ENCODE measurements at places on chromosomes 16 and 17.

GRCh38 chr17:45782889-45783592, 1.1 kb upstream of the CRHR1 start:
- H3K4me3 ChIP-seq, result peak overlapping the region; percentile 59
- DNase-seq, result no peak
- no peaks in the 10 kb centered on the region for H3K36me3 ChIP-seq
- H3K27ac ChIP-seq, result no peak overlapping the region

- no peak overlapping the region for H3K4me3 ChIP-seq
- H3K27ac ChIP-seq, result no peak overlapping the region
- H3K27me3 ChIP-seq, result peaks cover 7% of the 10 kb centered on the region
- peaks cover 4% of the 10 kb centered on the region for H3K4me1 ChIP-seq
These were observed 6.7 kb downstream of the ITGA3 start for GRCh38 chr17:50062293-50063243.

DNA sequence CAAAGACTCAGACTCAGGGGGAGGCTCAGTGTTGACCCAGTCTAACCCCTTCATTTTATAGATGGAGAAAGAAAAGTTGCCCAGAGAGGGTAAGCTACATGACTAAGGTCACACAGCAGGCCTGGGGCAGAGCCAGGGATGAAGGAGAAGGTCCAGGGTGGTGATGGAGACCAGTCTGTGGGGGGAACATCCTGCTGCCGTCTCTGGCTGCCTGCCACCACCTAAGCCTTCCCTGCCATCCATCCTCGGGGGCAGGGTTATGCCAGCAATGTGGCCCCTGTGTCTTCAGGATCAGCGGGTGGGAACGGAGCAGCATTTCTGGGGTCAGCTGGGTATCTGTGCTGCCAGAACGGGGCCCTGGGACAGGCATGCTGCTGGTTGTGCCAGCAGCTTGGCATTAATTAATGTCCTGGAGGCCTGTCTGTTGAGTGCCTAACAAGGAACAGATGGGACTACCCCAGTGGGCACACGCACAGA, 5.5 kb downstream of the DOK4 start:
- H3K27me3 ChIP-seq, result no peaks in the 10 kb centered on the region
- H3K4me3 ChIP-seq, result no peak overlapping the region
- no peaks in the 10 kb centered on the region for H3K36me3 ChIP-seq
- DNase-seq, result no peak
- peaks cover 17% of the 10 kb centered on the region for H3K4me1 ChIP-seq

DNA sequence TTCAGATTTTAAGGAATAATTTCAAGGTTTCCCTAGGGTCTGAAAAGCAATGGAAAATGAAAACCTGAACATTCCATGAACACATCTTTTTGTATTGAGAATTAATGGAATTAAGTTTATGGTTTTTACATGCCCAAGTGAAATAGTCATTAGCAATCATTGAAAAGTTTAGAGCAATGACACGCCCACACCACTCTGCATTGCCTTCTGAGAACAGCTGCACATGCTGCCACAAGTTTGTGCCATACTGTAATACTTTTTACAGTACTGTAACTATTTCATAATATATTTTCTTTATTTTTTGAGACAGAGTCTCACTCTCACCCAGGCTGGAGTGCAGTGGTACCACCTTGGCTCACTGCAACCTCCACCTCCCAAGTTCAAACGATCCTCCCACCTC, 345.2 kb upstream of the PMFBP1 start:
- no peak overlapping the region for H3K4me3 ChIP-seq
- no peak for DNase-seq
- no peaks in the 10 kb centered on the region for H3K4me1 ChIP-seq
- no peak overlapping the region for H3K27ac ChIP-seq
- H3K36me3 ChIP-seq, result peaks cover 4% of the 10 kb centered on the region
- no peaks in the 10 kb centered on the region for H3K27me3 ChIP-seq

DNA sequence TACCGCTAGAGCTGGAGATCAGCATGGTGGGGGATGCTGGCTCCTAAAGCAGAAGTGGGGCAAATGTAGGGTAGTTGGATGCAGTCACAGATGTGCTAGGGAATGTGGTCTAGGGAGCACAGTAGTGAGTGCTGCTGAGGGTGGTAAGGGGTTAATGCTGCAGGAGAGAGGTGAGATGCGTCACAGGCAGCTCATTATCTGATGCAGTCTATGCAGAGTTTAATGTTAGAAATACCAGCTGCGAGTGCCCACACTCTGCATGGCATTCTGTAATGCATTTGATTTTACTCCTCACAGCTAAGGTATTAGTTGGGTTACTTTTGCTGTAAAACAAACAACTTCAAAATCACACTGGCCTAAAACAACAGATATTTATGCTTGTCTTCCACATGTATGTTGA, 491.3 kb upstream of the HSBP1 start:
- H3K36me3 ChIP-seq, result no peaks in the 10 kb centered on the region
- no peak overlapping the region for H3K27ac ChIP-seq
- no peak overlapping the region for H3K4me3 ChIP-seq

DNA sequence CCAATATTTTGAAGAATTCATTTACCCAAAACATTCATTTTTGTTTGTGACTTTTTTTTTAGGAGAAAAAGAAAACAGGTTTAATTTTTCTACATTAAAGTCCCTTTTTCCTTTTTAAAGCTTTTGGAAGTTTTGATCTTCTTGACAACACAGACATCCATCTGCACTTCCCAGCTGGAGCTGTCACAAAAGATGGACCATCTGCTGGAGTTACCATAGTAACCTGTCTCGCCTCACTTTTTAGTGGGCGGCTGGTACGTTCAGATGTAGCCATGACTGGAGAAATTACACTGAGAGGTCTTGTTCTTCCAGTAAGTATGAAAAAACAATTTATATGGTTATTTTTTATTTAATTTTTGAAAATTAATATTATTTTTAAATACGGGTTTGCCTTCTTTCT, 37.2 kb downstream of the SIAH1 start:
- H3K4me1 ChIP-seq, result peaks cover 1% of the 10 kb centered on the region
- H3K27ac ChIP-seq, result no peak overlapping the region
- no peaks in the 10 kb centered on the region for H3K27me3 ChIP-seq
- H3K36me3 ChIP-seq, result peaks cover 56% of the 10 kb centered on the region
- no peak overlapping the region for H3K4me3 ChIP-seq

- H3K36me3 ChIP-seq, result no peaks in the 10 kb centered on the region
- DNase-seq, result no peak
- no peak overlapping the region for H3K4me3 ChIP-seq
- H3K27me3 ChIP-seq, result peaks cover 1% of the 10 kb centered on the region
- no peaks in the 10 kb centered on the region for H3K4me1 ChIP-seq
These were observed 200.8 kb upstream of the KCNJ16 start for GRCh38 chr17:69874175-69874670.

DNA sequence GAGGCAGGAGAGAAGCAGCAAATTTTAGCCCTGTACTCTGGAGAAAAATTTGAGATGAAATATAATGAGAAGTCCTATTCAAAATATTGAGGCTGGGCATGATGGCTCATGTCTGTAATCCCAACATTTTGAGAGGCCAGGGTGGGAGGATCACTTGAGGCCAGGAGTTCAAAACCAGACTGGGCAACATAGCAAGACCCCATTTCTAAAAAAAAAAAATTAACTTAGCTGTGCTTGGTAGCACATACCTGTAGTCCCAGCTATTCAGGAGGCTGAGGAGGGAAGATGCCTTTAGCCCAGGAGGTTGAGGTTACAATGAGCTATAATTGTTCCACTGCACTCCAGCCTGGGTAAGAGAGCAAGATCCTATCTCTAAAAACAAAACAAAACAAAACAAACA, 103.4 kb downstream of the CACNG3 start:
- no peak overlapping the region for H3K27ac ChIP-seq
- no peaks in the 10 kb centered on the region for H3K36me3 ChIP-seq
- no peaks in the 10 kb centered on the region for H3K4me1 ChIP-seq
- no peak overlapping the region for H3K4me3 ChIP-seq

DNA sequence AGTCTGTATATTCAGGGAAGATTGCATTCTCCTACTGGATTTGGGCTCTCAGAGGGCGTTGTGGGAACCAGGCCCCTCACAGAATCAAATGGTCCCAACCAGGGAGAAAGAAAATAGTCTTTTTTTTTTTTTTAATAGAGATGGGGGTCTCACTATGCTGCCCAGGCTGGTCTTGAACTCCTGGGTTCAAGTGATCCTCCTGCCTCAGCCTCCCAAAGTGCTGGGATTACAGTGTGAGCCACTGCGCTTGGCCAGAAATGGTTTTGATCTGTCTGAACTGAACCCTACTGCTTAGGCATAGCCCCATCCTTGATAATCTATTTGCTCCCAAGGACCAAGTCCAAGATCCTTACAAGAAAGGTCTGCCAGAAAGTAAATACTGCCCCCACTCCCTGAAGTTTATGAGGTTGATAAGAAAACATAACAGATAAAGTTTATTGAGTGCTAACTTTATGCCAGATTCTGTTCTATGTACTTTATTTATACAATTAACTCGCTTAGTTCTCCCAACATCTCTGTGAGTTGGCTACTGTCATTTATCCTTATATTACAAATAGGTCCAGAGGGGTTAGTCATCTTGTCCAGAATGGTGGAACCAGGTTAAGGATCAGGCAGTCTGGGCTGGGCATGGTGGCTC, 13.5 kb downstream of the G6PC1 start:
- H3K4me3 ChIP-seq, result no peak overlapping the region
- no peak for DNase-seq
- no peaks in the 10 kb centered on the region for H3K36me3 ChIP-seq
- H3K4me1 ChIP-seq, result no peaks in the 10 kb centered on the region

GRCh38 chr17:79913896-79914812, 74.9 kb upstream of the CBX4 start:
- H3K4me1 ChIP-seq, result no peaks in the 10 kb centered on the region
- H3K4me3 ChIP-seq, result no peak overlapping the region
- H3K27me3 ChIP-seq, result peaks cover 3% of the 10 kb centered on the region
- no peak overlapping the region for H3K27ac ChIP-seq

DNA sequence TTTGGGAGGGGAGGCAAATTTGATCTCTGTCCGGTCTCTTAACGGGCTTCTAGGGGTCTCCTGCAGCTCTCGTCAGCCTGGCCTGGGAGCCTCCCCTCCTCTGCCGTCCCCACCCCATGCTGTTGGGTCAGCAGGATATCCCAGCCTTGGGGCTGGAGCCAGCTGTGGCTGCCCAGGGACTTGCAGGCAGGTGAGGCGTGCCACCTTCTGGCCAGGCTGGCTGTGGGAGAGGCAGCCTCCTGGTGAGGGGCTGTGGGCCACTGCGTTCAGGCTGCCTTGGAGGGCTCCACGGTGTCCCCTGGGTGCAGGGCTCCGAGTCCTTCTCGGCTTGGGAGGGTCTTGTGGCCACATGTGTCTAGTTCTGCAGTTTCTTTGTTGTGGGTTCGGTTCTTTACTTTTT, 34.6 kb downstream of the TBCD start:
- H3K27ac ChIP-seq, result no peak overlapping the region
- DNase-seq, result no peak
- no peak overlapping the region for H3K4me3 ChIP-seq
- peaks cover 16% of the 10 kb centered on the region for H3K4me1 ChIP-seq

- H3K4me1 ChIP-seq, result no peaks in the 10 kb centered on the region
- no peak overlapping the region for H3K27ac ChIP-seq
- no peak overlapping the region for H3K4me3 ChIP-seq
- no peaks in the 10 kb centered on the region for H3K36me3 ChIP-seq
- peaks cover 3% of the 10 kb centered on the region for H3K27me3 ChIP-seq
These were observed 24.4 kb upstream of the WSCD1 start for GRCh38 chr17:6045621-6046357.

GRCh38 chr17:41061964-41062363, 2.0 kb upstream of the KRTAP2-3 start:
- no peak overlapping the region for H3K4me3 ChIP-seq
- H3K27ac ChIP-seq, result no peak overlapping the region
- H3K27me3 ChIP-seq, result peaks cover 29% of the 10 kb centered on the region
- DNase-seq, result no peak

DNA sequence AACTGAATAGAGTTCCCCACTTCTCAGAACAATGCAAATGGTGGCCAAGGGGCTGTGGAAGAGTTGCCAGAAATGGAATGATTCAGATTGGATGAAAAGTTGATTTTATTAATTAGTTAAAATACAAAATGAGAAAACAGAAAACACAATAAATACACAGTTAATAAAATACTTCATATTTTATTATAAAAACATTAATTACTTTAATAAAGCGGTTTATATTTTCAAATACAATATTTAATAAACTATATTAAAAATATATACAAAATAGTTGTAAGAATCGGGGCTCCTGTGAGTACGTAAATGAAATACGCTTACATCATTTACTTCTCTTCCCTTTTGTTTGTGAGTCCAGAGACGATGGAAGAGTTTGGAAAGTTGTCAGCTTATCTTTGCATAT, 507.6 kb downstream of the WWOX start:
- H3K4me3 ChIP-seq, result no peak overlapping the region
- H3K36me3 ChIP-seq, result no peaks in the 10 kb centered on the region
- no peaks in the 10 kb centered on the region for H3K27me3 ChIP-seq
- no peak overlapping the region for H3K27ac ChIP-seq
- no peak for DNase-seq
- H3K4me1 ChIP-seq, result peaks cover 6% of the 10 kb centered on the region

DNA sequence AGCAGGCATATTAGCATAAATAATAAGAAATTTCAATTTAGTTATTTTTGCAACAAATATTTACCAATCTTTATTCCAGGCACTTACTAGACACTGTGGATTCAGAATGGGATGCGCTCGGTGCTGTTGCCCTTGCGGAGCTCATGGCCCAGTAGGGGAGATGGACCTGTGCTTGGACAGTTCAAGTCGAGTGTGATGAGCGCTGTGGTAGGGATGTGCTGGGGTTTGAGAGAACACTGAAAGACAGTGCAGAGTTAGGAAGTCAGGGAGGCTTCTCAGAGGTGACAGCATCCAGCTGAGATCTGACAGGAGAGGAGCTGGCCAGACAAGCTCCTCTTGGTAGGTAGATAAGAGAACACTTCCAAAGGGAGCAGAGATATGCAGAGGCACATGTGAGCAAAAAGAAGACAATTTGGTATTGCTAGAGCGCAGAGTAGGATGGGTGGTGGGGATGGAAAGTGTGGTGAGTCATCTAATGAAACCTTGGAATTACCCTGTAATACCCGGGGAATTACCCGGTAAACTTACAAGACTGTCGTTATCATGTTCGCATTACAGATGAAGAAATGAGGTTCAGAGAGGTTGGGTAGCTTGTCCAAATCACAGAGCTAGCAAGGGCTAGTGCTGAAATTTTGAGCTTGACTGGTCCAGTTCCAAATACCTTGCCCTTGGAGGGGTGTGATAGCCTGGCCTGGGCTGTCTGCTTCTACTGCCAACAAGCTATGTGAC, 298.1 kb upstream of the N4BP1 start:
- no peak overlapping the region for H3K4me3 ChIP-seq
- H3K27me3 ChIP-seq, result no peaks in the 10 kb centered on the region
- no peak overlapping the region for H3K27ac ChIP-seq
- H3K4me1 ChIP-seq, result no peaks in the 10 kb centered on the region
- no peaks in the 10 kb centered on the region for H3K36me3 ChIP-seq

GRCh38 chr17:79824893-79825579, 14.2 kb downstream of the CBX4 start:
- peaks cover 23% of the 10 kb centered on the region for H3K27me3 ChIP-seq
- no peaks in the 10 kb centered on the region for H3K36me3 ChIP-seq
- H3K4me3 ChIP-seq, result no peak overlapping the region
- H3K27ac ChIP-seq, result no peak overlapping the region

- H3K27ac ChIP-seq, result peak overlapping the region; percentile 60
- H3K4me3 ChIP-seq, result no peak overlapping the region
- no peaks in the 10 kb centered on the region for H3K36me3 ChIP-seq
- DNase-seq, result no peak
- H3K4me1 ChIP-seq, result peaks cover 45% of the 10 kb centered on the region
- H3K27me3 ChIP-seq, result no peaks in the 10 kb centered on the region
These were observed 47.7 kb upstream of the MEAK7 start for GRCh38 chr16:84552135-84552534.

- no peaks in the 10 kb centered on the region for H3K4me1 ChIP-seq
- no peak overlapping the region for H3K27ac ChIP-seq
- no peaks in the 10 kb centered on the region for H3K36me3 ChIP-seq
- H3K27me3 ChIP-seq, result no peaks in the 10 kb centered on the region
- DNase-seq, result no peak
- H3K4me3 ChIP-seq, result no peak overlapping the region
These were observed 115.1 kb upstream of the PMFBP1 start for GRCh38 chr16:72286936-72287620.
